ENCODE measurements at places on chromosomes 2 and 18.

DNA sequence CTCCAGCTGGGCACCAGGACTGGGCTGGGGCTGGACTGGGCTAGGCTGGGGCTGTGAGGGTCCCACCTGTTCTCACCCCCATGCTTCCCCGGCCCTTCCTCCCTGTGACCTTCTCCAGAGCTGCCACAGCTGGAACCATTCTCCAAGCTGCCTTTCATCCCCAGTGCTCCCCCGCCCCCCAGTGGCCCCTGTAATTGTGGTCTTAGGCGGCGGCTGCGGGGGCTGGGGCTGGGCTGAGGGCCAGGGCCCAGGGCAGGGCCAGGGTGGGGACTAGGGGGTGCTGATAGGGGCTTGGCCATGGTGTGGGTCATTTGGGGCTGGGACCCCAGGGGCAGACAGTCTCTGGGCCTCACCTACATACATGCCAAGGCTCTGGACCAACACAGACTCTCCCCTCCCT, 2.8 kb upstream of the WNT10A start:
- DNase-seq: no peak

- no peak for DNase-seq
Observed at GRCh38 chr2:159903443-159904126, 105.6 kb upstream of the CD302 start.

GRCh38 chr18:55546851-55547704, 40.9 kb downstream of the TCF4 start:
- peak; percentile 22 for DNase-seq

DNA sequence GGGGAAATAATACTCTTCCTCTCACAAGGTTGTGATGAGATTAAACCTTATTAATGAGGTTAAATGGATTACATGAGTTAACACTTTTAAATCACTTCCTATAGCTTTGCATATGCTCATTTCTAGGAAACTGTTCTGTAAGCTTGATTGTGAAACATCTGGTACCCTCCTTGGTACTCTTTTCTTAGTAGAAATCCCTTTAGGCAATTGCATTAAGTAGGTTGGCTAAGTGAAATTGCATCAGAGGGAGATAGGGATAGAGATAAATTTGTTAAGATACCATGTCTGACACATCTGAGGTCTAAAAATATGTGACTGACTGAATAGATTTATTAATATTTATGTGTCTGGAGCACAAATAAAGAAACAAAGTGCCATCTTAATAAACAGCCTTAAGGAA, 275.9 kb upstream of the MAP2 start:
- DNase-seq: no peak

DNA sequence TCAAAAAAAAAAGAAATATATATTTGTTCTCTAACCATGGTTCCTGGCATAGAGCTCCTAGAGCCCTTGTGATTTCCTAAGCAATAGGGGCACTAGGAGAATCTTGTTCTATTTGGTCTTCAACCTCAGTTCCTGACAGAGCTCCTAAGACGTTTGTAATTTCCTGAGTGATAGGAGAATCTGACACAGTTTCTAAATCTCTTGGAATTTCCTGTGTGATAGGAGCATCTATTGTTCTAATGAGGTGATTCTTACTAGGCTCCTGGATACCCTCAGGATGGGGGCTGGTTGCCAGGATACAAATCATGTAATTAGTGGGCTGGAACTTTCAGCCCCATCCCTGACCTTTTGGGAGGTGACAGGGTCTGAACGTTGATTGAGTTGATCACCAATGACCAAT, 245.8 kb downstream of the ZEB2 start:
- no peak for DNase-seq

- DNase-seq: no peak
Observed at GRCh38 chr2:200770847-200771246, 40.9 kb upstream of the BZW1 start.

DNA sequence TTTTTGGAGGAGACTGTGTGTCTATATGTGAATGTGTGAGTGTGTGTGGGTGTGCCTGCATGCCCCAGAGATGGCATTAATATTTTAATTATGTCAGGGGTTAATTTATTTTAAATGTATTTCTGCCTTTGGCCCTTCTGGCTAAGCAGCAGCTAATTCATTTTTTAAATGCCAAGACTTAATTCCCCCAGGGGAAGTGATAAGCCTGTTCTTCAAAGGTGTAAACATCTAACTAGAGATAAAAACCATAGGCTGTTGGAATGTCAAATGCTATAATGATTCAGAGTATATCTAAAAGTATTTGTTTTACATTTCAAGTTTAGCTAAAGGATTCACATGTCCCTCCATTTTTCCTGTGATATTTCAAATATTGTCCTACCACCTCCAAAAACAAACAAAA, 184.7 kb downstream of the SPP2 start:
- DNase-seq: no peak

DNA sequence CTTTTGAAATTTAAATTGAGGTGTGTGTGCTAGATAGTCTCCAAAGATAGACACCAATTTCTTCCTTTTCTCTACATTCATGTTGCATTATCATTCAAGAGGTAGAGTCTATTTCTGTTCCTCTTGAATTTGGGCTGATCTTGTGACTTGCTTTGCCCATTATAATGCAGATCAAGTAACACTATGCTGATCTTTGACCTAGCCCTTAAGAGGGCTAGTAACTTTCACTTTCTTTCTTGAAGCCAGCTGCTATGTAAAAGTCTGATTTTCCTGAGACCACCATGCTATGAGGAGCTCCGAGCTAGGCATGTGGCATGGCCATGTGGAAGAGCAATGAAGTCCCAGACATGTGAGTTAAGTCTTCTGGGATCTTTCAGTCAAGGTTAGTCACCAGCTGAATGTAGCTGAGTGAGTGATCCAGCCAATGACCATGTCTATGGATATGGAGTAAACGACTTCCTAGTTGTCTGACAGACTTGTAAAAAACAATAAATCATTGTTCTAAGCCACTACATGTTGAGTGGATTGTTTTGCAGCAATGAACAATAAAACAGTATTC, 189.4 kb upstream of the CWC22 start:
- no peak for DNase-seq

- no peak for DNase-seq
Observed at GRCh38 chr2:184814421-184814820, 216.1 kb downstream of the ZNF804A start.

- DNase-seq: no peak
Observed at GRCh38 chr2:219252084-219252483, 959 bp upstream of the TUBA4B start.

- DNase-seq: no peak
Observed at GRCh38 chr2:39723497-39723896, 55.6 kb downstream of the THUMPD2 start.

DNA sequence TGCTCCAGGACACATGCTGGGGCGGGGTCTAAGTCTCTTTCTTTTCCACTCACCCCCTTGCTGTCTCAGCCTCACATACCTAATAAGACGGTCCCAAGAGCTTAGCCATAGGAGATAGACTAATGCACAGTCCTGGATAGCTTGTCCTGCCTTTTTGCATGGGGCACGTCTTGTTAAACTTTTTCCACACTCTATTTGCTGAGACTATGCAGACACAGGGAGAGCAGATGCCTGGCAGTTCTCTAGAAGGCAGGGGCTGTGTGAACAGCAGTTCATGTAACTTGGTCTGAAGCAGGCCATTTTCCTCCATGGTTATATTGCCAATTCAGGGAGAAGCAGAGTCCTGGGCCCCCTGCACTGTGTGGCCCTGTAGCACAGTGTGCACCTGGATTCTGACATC, 142.1 kb downstream of the SEPTIN10 start:
- no peak for DNase-seq

GRCh38 chr18:74616494-74616893, 18.8 kb downstream of the ZNF407 start:
- DNase-seq: no peak

GRCh38 chr2:200306931-200307723, 634 bp downstream of the SPATS2L start:
- DNase-seq: no peak

DNA sequence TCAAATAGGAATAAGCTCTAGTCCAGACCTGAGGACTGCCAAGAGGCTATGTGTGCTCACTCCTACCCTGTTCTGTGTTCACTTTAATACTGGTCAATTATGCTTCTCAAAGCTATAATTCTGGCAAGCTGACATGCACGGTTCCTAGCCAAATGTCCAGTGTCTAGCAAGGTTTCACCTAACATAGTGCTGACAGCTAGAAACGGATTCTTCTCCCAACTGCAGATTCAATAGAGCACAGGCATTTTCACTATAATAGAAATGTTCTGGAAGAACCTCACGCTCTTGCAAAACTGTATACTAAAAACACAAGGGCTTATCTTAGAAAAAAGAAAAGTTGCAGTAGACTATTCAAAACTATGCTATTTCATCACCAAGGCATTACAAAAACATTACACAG, 45.1 kb downstream of the HDAC4 start:
- DNase-seq: no peak

DNA sequence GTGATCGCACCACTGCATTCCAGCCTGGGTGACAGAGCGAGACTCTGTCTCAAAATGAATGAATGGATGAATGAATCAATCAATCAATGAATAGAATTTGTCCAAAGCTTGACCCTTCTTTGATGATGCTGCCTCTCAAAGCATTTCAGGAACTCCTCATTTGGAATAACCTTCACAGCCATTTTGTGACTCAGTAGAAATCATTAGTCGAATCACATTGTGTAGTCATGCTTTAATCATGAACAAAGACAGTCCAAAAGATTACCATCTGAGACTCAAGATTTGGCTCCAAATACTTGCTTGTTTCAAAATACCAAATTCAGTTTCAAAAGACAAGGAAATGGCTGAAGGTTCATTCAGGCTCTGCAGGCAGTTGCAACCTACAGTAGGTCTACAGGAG, 83.1 kb downstream of the VWA3B start:
- DNase-seq: no peak

GRCh38 chr18:74905247-74905646, 303.7 kb downstream of the PTGR3 start:
- DNase-seq: no peak

DNA sequence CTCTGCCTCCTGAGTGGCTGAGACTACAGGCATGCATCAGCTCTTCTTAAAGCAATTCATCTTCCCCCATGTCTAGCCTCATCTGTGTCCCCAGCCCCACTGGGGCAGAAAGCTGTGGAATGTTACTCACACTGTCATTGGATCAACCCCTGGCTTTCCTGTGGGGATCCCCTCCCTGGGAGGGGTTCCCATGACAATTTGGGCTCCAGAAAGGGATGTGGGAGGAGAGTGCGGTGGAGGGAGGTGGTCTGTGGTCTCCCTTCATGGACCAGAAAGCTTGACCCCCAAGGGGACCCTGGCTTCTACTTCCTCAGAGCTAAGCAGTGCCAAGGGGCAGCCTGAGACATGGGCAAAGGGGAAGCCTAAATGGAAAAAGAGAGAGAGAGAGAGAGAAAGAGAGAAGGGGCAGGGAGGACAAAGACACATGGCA, 1.3 kb downstream of the NGEF start:
- DNase-seq: no peak

DNA sequence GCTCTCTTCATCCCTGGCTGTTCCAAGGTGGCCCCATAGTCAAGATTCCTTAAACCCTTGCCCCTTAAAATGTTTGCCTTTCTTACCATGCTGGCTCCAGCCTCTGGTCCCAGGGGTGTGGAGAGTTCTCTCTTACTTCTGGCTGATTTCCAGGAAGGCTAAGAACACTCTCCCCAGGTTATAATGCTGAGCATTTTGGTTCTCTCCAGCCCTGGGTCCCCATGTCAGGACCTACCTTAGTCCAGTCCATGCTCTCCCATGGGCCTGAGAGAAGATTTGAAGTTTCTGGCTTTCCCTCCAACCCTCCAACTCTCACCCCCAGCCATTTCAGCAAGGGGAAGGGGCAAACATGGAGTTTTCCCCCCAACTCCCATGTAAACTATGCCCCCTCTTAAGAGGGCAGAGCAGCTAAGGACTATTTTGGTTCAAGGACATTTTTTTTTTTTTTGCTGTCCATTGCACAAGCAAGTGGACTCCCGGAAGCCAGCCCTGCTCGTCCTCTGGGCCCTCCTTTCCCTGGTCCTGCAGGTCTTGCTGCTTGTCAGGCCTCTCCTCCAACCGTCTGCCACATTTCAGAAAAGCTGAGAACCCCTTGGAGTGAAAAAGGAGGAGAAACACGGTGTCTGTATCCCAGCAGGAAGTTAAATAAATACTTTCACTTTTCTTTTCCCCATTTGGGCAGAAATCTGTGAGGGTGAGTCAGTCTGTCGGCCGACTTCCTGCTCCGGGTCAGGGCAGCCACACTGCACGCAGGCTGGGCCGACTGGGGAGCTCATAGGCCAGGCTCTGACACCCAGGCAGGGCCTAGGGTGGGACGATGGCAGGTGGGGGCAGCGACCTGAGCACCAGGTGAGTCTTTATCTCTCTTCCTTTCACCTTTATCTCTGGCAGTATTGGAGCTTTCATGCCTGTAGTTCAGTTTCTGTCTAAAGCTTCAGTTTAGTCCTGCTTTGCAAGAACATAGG, at the start of gene SP140L:
TSS of gene SP140L (plus strand) at position 741 of the 965 bp plus-strand sequence. CDS start at position 818, 77 bp downstream.
- DNase-seq: no peak

DNA sequence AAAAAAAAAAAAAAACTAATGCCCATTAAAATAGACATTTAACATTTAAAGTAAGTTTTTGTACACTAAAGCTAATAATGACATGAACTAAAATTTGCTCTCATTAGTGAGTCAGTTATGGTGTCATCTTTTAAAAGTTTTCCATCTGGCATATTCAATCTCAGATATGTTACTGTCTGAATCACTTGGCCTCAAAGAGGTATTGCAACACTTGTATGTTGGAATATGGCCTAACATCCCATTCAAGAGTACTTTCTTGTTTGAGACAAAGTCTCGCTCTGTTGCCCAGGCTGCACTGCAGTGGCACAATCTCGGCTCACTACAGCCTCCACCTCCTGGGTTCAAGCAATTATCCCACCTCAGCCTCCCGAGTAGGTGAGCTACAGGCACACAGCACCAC, 169.7 kb downstream of the TMEM163 start:
- DNase-seq: no peak

- peak; percentile 12 for DNase-seq
Observed at GRCh38 chr2:218501665-218502064, 66.5 kb downstream of the USP37 start.

- DNase-seq: no peak
Observed at GRCh38 chr2:207970147-207970825, 55.0 kb downstream of the PLEKHM3 start.

GRCh38 chr2:231521-232185, 32.2 kb downstream of the SH3YL1 start:
- no peak for DNase-seq

GRCh38 chr2:134540990-134541389, 177.8 kb downstream of the TMEM163 start:
- DNase-seq: no peak

DNA sequence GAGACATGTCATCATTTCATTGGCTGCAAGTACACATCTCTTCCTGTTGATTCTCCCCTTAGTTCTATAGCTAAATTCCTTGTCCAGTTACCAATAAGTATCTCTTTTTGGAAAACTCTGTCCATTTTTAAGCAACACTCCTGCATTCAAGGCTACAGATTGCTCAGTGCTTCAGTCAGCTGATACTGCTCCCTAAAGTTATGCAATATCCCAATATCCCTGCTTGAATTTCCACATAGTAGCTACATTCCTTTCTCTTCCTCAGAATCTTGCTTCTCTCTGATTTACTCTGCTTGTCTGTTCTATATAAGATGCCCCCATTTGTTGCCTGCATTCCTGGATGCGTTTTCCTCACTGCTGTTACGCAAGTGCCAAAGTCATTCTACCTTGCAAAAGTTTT, 109.8 kb downstream of the PARD3B start:
- DNase-seq: no peak

- DNase-seq: no peak
Observed at GRCh38 chr2:44093970-44094369, 74.7 kb upstream of the PPM1B start.

Measured in renal cortex interstitium (tissue), 15 donors.